ENCODE measurements at places on chromosomes 2 and 18.

GRCh38 chr2:151669585-151670081, 64.6 kb downstream of the NEB start:
- no peak for DNase-seq

DNA sequence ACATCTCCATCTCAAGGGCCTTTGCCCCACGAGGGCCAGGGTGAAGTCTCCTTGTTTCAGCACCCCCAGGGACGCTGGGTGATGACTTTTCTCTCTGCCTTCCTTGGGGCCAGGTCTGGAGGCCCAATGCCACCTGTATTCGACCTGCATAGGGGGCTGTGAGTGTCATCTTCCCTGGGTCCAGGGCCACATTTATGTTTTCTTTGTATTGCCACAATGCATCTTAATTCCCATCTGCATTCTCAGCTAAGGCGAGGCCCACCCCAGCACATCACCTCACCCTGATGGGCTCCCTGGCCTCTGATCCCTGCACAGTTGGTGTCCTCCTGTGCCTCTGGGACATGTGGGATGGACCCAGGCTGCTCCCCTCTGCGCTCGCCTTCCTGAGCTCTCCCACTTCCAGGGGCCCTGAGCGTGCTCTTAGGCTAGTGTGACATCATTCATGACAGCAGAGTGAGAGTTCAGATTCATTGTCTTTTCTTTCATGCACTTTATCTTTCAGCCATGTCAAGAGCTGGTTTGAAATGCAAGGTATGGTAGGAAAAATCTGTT, 122.0 kb upstream of the COPS8 start:
- DNase-seq, result no peak

- peak; percentile 38 for DNase-seq
Observed at GRCh38 chr18:28175930-28176697, 816 bp downstream of the CDH2 start.

- DNase-seq, result no peak
Observed at GRCh38 chr18:10977042-10977441, 172.3 kb downstream of the PIEZO2 start.

GRCh38 chr2:671787-672605, 5.2 kb downstream of the TMEM18 start:
- DNase-seq, result no peak

DNA sequence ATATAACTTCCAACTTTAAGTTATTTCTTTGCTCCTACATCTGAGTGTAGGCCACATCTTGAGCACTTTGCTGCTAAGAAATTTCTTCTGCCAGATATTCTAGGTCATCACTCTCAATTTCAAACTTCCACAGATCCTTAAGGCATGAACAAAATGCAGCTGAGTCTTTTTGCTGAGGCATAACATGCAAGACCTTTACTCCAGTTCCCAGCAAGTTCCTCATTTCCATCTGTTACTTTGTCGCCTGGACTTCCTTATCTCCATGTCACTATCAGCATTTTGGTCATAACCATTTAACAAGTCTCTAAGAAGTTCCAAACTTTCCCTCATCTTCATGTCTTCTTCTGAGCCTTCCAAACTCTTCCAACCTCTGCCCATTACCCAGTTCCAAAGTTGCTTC, 1077.3 kb upstream of the TMEFF2 start:
- DNase-seq, result no peak

DNA sequence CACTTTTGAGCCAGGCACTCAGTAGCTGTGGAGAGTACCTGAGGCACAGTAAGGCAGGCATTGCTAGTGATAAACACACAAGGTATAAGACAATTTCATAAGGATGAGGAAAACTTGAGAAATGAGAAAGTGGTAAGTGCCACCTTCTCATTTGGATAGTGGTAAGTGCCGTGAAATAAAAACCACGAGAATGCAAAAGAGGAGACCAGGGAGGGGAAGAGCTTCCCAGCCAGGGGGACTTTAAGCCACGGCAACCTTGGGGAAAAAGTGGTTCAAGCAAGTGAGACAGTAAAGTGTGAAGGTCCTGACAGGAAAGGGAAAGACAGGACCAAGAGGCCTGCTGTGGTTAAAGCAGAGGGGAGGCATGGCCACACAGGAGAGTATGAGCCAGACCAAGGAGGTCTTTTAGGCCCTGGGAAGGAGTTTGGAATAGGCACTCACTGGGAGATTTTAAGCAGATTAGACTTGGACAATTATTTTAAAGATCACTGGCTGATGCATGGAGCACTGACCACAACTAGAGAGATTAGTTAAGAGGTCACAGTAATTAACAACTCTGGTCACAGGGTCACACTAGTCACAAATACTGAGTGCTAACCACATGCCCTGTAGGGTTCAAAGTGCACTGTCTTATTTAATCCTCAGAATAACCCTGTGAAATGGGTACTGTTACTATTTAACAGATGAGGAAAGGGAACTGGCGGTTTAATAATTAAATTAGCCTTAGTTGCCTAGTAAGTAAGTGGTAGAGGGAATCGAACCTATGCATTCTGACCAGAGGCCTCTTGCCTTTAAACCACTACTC, 50.1 kb downstream of the THOC1 start:
- no peak for DNase-seq

GRCh38 chr2:117851969-117852368, 37.5 kb downstream of the DDX18 start:
- DNase-seq, result no peak

- no peak for DNase-seq
Observed at GRCh38 chr18:31146809-31147208, 15.8 kb downstream of the DSC1 start.

- DNase-seq, result no peak
Observed at GRCh38 chr2:28697602-28698149, 54.0 kb upstream of the PPP1CB start.

DNA sequence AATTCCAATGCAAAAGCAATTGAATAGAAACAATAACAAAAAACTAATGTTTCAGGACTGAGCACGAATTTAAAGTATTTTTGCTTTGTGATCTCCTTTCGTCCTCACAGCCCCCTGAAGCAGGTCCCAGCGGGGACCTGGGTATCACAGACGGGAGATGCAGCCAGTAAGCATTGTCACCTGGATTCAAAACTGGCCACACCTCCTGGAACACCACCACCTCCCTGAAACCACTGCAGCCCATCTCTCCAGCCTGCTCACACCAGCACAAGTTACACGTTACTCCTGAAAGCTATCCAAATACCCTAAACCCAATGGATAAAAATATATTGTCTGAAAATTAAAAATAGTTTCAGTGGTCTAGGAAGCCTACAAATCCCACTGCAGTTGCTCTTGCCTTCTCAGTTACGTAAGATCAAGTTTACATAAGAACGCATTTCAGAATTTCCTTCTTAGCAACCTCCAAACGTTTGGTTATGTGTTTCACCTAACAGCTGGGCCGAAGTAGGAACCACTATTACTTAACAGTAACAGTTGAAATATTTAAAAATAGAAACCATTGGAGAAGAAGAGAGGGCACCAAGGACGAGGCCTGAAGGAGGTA, 178.0 kb downstream of the HDAC4 start:
- peak; percentile 73 for DNase-seq

- DNase-seq, result peak; percentile 23
Observed at GRCh38 chr2:163794635-163795034, 58.8 kb upstream of the FIGN start.

DNA sequence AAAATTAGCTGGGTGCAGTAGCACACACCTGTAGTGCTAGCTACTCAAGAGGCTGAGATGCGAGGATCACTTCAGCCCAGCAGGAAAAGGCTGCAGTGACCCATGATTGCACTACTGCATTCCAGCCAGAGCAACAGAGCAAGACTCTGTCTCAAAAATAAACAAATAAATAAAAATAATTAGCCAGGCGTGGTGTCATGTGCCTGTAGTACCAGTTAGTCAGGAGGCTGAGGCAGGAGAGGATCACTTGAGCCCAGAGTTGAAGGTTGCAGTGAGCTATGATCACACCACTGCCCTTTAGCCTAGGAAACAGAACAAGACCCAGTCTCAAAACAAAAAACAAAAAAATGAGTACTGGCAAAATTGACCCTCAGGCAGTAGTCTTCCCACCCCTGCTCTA, 61.9 kb upstream of the PPP1CB start:
- DNase-seq, result no peak

GRCh38 chr2:16184945-16185660, 244.8 kb downstream of the MYCN start:
- no peak for DNase-seq

DNA sequence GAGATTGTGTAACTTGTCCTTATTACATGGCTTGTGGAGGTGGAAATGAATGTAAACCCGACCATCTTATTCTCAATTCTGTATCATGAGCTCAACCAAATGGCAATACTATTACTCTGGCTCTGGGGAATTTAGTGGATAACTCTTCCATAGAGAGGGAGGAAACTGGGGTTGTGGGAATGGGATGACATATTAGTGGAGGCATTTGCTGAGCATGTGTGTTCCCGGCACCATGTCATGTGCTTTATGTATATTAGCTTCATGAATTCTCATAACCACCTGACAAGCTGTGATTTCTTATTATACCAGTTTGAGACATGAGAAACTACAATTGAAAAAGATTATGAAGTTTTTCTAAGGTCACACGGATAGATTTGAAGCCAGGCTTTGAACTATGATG, 112.8 kb upstream of the TMEFF2 start:
- DNase-seq, result peak; percentile 9

DNA sequence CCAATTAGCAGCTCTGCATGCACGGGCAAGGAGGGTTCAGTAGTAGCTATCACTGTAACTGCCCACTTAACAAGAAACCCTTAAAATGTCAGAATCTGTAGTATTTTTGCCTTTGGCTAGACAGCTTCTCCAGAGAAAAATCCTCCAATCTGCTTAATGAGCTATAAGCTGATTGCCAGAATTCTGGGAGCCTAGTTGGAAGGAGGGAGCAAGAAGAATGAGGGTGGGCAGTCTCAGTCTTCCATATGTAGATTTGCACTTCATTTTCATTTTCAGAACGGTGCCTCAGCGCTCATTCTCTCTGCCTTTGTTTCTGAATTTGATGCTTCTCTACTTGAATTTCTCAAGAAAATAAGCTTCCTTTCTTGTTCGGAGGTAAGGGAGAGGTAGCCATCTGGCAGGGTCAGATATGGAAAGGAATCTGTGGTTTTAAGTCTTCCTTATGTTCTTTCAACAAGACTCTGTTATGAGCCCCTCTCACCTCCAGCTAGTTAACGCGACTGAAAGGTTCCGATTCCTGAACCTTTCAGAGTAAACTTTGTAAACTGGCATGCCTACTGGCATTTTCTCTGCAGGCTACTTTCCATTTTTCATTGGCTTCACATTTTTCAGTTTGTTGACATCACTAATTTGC, 53.5 kb downstream of the HNRNPLL start:
- DNase-seq, result no peak

Data from iris pigment epithelial cell (primary cell).